NCI-H1930 (cell line): ENCODE measurements at places on chromosomes 11 and 22.

- DNase-seq: no peak
These were observed 63.2 kb downstream of the GRIA4 start for GRCh38 chr11:105673089-105673488.

DNA sequence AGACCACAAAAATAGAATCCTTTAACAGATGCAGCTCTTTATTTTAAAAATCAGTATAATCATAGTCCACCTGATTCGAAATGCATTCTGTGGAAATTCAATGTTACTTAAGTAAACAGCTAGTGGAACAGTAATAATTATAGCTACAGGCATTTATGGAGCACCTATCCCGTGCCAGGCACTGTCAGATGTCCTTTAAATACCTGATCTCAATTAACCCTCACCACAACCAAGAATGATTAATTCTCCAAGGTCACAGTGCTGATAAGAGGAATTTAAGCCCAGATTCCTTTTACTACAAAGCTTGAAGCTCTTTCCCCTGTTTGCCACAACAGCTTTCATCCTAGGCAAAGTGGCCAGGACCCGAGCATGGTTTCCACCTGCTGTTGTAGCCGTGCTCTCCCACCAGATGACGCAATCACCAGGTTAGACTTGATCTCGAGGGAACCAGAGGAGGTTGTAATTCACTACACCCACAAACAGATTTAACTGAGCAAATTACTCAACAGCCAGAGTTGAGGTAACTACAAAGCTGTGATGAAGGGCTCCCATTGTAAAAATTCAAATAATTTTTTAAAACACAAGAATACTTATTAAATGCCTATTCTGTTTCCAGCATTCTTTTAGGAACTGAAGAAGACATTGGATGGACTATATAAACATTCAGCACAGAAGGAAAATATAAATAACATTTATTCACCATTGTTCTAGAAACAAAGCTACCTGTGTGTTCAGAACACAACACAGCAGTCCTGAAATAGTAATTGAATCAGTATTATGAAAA, 10.3 kb downstream of the PRDM10 start:
- DNase-seq: no peak

GRCh38 chr11:13143486-13144297, 133.9 kb upstream of the BMAL1 start:
- no peak for DNase-seq

GRCh38 chr11:73521621-73522020, 76.3 kb downstream of the FAM168A start:
- DNase-seq: peak; percentile 39

DNA sequence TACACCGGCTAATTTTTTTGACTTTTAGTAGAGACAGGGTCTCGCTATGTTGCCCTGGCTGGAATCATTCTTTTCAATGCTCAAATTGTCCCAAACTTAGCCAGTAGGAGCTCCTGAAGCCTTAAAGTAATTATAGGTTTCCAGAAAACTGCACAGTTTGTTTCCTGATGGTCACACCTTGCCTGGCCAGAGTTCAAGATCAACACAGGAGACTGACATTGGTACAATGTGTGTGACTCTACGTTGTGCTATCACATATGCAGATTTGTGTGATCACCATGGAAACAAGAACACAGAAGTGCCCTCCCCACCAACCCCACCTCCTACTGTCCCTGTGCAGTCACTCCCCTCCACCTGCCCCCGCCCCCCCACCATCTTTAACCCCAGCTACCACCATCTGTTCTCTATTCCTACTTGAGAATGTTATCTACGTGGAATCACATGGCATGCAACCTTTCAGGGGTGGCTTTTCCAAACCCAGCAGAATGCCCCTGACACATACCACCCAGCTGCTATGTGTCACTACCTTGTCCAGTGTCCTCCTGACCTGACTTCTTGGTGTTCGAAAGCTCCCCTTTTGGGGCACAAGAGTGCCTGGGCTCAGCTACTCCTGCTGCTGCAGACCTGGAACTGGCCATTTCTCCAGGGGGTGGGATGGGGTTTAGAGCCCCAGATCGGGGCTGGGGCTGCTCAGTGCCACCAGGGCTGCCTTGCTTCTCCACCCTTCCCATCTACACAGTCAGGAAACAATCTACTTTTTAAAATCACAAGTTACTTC, 6.1 kb upstream of the NAP1L4 start:
- no peak for DNase-seq

GRCh38 chr22:21568347-21569075, 997 bp downstream of the UBE2L3 start:
- DNase-seq: no peak

- DNase-seq: no peak
These were observed 88.3 kb upstream of the PARVA start for GRCh38 chr11:12288931-12289666.

- no peak for DNase-seq
These were observed 486.4 kb upstream of the ISX start for GRCh38 chr22:34579519-34579918.

DNA sequence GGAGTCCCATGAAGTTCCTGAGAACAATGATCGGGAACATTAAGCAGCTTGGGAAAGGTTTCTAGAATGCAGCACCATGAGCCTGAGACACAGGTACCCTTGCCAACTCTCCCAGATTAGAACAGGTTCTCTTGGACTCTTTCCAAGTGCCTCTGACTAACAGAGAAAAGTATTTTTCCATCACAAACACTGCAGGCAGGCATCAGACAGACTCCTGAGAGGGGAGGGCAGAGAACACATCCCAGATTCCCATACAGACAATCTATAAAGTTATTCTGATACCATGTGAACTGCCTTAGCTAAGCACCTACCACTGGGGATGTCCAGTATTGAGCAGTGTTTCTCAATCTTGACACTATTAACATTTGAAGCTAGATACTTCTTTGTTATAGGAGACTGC, 27.3 kb downstream of the SERGEF start:
- no peak for DNase-seq

GRCh38 chr22:32587449-32587848, 112.8 kb downstream of the FBXO7 start:
- peak; percentile 13 for DNase-seq

DNA sequence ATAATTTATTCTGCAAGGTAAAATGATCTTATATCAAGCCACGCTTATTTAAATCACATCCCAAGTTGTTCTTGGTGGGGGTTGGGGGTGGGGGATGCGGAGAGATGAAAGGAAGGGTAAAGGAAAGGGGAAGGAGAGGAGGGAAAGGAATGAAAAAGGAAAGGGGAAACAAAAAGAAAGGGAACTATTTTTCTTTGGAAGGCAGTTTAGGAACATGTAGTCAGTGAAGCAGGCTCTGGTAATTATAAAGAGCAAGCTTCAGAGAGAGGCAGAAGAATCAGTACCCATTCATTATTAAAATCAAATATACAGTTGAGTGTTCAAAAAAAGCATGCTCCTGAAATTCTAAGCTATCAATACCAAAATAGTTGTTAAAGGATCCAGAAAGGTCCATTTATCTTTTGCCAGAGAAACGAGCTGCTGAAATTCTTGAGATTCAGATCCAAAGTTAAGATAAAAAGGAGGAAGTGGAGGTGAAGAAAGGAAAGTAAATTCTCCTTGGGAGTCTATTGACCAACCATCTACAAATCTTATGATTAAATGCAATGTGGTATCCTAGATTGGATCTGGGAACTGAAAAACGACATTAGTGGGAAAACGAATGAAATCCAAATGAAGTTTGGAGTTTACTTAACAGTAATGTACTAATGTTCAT, 107.4 kb downstream of the SGSM3 start:
- no peak for DNase-seq

GRCh38 chr22:23563111-23563510, 17.0 kb downstream of the IGLL1 start:
- DNase-seq: no peak
